ENCODE measurements at places on chromosomes 1 and 21.

- no peak for DNase-seq
Measured at GRCh38 chr1:15249081-15249480, 2.1 kb downstream of the FHAD1 start.

- DNase-seq: no peak
Measured at GRCh38 chr1:19307794-19308508, 4.0 kb downstream of the AKR7A2 start.

DNA sequence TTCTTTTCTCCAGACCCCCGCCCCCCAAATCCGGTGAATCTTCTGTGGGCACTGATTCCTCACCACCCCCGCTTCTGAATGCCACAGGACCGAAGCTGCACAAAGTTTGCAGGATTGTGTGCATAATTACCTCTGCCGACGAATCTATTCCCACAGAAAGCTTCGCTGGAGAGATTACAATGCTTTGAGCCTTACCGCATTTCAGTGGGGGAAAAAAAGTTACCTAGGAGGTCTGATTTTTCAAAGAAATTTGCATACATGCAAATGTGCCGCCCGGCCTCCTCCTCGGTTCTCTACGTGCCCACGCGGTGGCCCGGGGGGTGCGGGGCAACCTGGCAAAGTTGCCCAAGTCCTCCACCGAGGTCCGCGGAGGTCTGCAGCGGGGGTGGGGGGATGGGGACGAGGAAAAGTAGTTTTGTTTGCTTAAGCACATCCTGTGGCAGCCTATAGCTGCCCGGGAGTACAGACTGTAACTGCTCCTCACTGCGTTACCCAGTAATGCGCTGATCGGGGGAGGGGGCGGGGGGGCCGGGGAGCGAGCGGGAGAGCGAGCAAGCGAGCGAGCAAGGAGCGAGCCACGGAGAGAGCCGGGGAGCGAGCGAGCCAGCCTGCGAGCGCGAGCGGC lies 563 bp upstream of the NFIA start:
- DNase-seq: no peak

- DNase-seq: no peak
Measured at GRCh38 chr1:75265792-75266191, 131.6 kb downstream of the LHX8 start.

- no peak for DNase-seq
Measured at GRCh38 chr1:205596876-205597275, 34.9 kb downstream of the ELK4 start.

GRCh38 chr1:57839526-57839925 lies 415.7 kb upstream of the DAB1 start:
- no peak for DNase-seq

DNA sequence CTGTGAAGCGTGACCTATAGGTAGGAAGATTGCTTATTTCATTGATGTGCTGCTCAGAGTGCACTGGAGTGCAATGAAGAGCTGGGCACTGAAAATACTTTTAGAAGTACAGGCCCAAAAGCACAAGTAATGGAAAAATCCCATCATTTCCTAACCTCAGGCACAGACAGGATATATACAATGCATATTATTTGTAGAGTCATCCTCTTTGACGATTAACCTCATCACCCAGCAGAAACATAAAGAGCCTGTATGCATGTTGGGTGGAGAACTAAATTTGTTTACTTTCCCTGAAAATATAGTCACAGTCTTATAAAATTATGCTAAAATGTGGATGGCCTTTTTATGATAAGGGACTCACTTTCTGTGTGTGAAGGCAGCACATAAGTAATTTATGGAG lies 98.1 kb downstream of the TNNI3K start:
- DNase-seq: no peak

- DNase-seq: no peak
Measured at GRCh38 chr1:243549791-243550190, 293.9 kb downstream of the SDCCAG8 start.

DNA sequence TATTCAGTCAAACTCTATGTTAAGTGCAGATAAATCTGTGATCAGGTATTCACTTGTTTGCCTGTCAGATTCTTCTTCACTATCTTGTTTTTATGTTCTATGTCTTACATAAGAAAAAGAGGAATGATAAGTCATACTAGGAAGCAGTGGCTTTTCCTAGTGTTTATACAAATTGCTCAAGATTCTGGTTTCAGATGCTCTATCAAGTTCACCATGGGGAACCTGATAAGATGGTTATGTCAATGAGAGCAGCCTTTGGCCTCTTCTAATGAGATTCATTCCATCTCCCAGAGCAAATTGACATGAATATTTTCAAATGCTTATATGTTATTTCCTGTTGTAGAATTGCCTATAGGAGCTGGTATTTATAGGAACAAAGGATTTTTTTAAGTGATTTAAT lies 218.8 kb upstream of the TMPRSS15 start:
- DNase-seq: no peak

GRCh38 chr1:5720936-5721335 lies 271.3 kb downstream of the NPHP4 start:
- DNase-seq: no peak

GRCh38 chr1:1627829-1628753 lies 3.9 kb upstream of the MMP23B start:
- no peak for DNase-seq

- DNase-seq: no peak
Measured at GRCh38 chr1:198865319-198865718, 226.5 kb downstream of the PTPRC start.

DNA sequence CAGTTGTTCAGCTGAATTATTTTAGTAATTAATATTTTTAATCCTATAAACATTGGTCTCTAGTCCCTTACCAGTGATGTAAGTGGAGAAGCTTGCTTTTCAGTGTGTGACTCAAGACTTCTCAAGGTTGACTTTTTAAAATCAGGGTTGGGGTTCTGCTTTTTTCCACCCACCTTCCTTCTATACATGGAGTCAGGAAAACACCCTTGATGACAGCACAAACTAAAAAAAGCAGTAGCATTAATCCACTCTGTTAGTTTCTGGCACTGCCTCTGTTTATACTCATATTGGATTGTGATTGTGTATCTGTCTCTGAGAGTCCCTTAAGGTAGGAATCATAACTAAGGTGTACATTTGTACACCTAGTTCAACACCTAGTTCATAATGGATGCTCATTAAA lies 8.3 kb upstream of the PLEKHO1 start:
- no peak for DNase-seq

DNA sequence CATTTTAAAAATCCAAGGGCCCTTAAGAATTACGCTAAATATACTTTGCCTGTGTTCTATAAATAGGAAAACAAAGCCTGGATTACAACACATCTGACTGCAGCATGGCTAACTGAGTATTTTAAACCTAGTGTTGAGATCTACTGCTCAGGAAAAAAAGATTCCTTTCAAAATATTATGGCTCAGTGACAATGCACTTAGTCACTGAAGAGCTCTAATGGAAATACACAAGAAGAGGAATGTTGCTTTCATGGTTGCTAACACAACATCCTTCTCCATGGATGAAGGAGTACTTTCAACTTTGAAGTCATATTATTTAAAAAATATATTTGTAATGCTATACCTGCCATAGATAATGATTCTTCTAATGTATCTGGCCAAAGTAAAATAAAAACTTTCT lies 248.3 kb upstream of the NEGR1 start:
- no peak for DNase-seq

- no peak for DNase-seq
Measured at GRCh38 chr1:10216090-10216749, 5.8 kb downstream of the KIF1B start.

- no peak for DNase-seq
Measured at GRCh38 chr1:224447251-224447650, 12.7 kb upstream of the WDR26 start.

DNA sequence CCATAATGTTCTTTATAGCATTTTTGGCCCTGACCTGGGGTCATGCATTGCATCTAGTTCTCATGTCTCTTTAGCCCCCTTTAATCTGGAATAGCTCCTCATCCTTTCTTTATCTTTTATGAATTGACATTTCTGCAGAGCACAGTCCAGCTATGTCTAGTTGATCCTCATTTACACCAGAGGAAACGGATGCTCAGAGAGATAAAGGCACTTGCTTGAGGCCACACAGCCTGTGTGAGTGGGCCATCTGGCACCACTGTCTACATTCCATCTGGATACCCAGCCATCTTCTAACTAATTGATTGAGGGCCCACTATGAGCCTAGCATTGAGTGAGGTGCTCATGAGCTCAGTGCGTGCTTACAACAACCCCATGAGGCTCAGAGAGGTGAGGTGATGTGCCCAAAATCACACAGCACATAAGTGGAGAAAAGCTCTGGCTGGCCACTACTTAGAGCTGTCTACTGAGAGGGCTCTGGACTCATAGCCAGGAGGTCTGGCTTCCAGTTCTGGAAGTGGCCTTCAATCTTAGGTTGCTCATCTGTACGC lies 3.5 kb downstream of the HPCA start:
- no peak for DNase-seq

DNA sequence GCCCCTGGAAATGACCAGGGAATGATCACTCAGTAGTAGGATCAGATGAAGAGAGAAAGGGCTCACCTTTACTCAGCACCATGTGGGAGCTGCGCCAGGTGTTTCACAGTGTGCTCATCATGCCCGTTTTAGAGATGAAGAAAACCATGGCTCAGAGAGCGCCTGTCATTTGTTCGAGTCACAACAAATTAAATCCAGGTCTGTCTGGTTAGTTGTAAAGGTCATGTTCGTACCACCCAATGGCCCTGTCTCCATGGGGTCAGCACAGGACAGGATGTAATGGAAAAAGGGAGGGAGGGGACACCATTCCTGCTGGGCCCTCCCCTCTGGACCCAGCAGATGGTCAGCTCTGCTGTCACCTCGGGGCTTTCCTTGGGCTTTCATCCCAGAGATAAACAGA lies 15.2 kb downstream of the KIRREL1 start:
- DNase-seq: no peak

DNA sequence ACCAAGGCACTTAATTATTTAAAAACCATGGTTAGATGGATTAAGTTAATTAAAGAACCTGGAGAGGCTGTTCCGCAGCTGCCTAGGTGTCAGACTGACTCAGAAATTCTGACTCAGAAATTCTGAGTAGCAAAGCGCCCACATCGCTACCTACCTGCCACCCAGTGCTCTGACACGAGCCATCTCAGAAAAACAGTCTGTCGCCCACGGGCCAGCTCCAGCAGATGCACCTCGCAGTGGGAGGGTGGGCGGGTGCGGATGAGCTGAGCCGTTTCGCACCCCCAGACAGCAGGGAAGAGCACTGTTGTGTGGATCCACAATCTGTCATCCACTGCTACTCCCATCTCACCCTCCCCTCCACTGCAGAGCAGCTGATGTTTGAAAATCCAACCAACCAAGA lies 13.5 kb downstream of the KCNK1 start:
- no peak for DNase-seq

DNA sequence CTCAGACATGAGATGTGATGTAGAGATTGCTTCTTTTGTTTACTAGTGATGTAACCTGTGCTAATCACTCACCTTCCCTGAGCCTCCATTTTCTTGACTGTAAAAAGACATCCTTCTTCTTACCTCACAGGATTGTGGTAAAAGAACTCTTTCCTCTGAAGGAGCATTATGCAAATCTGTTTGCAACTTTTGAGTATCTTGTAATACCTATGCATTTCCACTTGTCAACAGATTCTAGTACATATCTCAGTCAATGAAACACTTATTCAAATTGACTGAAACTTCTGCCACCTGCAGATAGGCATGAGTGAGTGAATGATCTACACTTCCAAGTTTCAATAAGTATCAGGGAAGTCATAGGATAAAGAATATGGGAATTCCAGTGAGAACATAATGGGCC lies 174.7 kb downstream of the HHIPL2 start:
- DNase-seq: no peak

- DNase-seq: no peak
Measured at GRCh38 chr1:17047924-17048323, 5.9 kb downstream of the SDHB start.

GRCh38 chr1:2864203-2864905 lies 62.9 kb upstream of the TTC34 start:
- DNase-seq: no peak

- DNase-seq: no peak
Measured at GRCh38 chr1:4856396-4856795, 202.0 kb downstream of the AJAP1 start.

DNA sequence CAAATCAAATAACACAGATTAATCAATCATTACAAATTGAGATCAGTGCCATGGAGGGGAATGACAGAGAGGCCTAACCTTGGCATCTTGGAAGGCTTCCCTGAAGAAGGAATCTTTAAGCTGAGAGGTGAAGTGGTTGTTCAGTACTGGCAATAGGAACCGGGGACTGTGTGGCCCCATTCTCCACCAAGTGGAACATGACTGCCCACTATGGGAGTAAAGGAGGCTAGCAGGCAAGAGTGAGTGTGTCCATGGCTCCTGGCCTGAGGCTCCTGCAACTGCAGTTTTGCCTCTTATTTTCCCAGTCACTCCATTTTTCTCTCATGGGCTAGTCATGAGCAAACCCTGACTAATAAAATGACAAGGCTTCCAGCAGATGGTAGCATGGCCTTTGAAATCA lies 112.2 kb upstream of the GJB5 start:
- DNase-seq: no peak

DNA sequence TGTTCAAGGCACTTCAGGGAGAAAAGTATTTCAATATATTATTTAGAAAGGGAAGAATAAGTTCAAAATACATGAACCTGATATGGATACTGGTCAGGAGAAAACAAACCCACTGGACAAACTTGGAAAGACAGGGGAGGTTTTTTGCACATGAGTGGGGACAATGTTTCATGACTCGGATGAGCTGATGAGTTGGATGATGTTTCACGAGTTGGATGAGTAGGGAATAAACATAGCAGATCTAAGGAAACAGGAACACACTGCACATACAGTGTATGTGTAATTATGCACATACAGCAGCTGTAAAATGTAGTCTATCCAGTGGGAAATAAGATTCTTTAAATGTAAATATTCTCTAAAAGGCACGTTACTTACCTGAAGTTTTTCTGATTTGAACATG lies 682.9 kb upstream of the ADAMTS5 start:
- DNase-seq: no peak

GRCh38 chr1:22520871-22521270 lies 42.4 kb upstream of the EPHA8 start:
- no peak for DNase-seq

DNA sequence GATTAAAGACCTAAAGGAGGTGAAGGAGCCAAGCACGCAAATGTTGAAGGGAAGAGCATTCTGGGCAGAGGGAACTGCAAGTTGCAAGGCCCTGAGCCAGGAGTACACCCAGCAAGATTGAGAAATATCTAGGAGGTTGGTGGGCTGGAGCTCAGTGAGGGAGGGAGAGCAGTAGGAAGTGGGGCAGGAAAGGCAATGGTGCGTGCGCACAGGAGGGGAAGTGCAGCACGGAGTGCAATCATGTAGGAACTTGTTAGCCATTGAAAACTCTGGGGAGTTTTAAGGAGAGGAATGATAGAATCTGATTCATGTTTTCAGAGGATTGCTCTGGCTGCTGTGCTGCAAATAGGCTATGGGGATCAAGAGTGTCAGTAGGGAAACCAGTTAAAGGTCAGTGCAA lies 13.2 kb upstream of the IGSF3 start:
- no peak for DNase-seq

All from AG04450 (cell line).